ENCODE measurements at places on chromosomes 6 and 20.

- DNase-seq: no peak
Observed at GRCh38 chr6:113626475-113626874, 230.7 kb upstream of the MARCKS start.

DNA sequence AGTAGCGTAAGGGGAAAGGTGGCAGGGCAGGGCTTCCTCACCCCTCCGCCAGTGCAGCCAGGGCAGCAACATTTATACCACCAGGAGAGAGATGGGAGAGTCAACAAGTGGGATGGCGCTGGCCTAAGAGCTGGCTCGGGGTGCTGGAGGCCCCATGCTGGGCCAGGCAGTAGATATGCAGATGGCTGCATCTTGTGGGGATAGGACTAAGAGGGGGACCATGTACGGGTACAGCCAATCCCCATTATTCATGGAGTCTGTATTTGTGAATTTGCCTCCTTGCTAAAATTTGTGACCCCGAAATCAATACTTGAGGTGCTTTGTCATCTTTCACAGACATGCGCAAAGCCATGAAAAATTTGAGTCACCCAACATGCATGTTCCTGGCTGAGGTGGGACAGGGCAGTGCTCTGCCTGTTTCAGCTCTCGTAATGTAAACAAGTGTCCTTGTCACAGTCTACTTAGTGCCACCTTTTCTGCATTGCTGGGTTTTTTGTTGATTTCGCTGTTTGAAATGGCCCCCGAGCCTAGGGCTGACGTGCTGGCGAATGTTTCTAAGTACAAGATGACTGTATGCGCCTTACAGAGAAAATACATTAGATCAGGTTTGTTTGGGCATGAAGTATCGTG lies 27.5 kb upstream of the TAF8 start:
- no peak for DNase-seq

DNA sequence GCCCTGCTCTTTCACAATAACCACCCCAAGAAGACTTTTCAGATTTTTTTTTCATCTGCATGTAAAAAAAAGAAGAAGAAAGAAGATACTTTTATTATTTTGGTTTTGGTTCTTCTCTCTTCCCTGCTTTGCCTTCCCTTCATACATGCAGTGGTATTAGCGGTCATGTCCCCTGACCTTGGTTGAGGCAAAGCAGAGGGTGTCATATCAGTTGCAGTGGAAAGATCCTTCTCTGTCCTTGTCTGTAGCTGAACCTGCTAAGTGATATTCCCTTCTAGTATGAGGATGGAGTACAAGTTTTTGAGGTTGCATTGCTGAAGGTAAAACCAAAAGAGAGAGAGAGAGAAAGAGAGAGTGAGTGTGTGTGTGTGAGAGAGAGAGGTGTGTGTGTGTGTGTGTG lies 345.7 kb downstream of the UTRN start:
- no peak for DNase-seq

DNA sequence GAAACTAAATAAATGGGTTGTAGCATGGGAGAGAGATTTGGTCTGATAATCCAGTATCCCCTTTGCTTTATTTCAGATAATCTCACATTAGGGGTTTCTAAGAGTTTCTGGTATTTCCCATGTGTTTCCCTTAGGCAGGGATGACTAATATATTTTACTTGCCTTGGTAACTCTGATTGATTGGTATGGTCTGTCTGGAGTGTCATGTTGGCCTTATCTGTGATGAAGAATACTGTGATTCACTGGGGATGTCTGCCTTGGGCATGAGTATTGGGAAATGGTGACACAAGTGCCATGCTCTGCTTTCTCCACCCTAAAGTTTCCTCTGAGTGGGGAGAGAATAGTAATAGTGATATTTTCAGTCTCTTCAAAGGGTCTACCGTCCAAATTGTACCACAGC lies 10.1 kb downstream of the SLC22A2 start:
- no peak for DNase-seq

DNA sequence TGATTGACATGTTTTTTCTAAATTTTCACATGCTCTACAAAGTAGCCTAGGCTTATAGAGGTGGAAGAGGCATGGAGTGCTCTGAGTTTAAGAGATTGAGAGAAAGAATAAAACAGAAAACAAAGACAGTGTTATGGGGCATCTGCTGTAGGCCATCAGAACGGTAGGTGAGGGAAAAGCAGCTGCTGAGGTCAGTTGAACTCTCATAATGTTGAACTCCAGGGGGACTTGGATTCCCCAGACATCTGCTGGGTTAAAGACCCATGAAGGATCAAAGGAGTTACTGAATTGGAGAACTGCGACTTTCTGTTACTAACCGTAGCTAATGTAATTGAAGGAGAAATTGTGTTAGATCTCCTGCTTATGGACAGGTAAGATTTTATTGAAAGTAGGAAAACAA lies 333.9 kb downstream of the TFAP2B start:
- no peak for DNase-seq

DNA sequence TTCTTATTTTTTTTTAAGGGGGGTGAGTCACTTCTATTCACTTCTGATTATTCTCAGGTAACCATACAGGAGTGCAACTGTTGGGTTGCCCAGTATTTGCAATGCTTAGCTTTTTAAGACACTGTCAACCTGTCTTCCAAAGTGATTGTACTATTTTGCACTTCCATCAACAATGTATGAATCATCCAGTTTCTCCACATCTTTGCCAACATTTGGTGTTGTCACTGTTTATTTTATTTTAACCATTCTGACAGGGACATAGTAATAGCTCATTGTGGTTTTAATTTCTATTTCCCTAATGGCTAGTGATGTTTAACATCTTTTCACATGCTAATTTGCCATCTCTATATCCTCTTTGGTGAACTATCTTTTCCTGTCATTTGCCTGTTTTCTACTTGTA lies 1.4 kb upstream of the SLC13A3 start:
- DNase-seq: no peak

GRCh38 chr20:36367907-36368799 lies 62.0 kb downstream of the DLGAP4 start:
- no peak for DNase-seq

DNA sequence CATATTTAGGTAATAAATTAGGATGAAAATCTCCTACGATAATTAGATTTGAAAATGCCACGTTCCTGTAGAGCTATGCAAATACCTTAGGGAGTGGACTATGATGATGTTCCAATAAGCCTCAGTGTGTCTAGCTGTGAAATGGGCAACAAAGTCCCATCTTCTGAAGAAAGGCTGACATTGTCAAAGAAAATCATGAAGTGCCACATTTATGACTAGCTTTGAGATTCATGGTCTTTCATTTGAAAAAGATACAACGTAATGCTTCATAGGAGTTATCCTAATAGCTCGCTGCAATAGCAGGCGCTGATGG lies 23.8 kb upstream of the BCAS1 start:
- DNase-seq: no peak

- peak; percentile 14 for DNase-seq
Observed at GRCh38 chr6:113564371-113565171, 292.6 kb upstream of the MARCKS start.

DNA sequence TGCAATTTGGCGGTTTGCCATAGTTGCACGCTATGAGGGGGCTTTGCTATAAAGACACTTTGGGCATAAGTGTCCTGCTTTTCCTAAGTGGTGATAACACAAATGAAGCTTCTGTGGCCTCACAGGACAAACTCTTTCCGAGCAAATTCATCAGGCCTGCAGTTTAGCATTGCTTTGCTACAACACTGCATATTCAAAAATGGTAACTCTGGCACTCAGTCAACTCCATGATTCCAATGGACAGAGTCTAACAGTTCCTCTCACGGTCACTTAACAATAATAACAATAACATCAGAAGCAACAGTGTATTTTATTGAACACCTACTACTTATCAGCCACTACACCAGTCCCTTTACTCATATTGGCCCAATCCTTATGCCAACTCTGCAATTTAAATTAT lies 222.5 kb downstream of the FRK start:
- DNase-seq: no peak

DNA sequence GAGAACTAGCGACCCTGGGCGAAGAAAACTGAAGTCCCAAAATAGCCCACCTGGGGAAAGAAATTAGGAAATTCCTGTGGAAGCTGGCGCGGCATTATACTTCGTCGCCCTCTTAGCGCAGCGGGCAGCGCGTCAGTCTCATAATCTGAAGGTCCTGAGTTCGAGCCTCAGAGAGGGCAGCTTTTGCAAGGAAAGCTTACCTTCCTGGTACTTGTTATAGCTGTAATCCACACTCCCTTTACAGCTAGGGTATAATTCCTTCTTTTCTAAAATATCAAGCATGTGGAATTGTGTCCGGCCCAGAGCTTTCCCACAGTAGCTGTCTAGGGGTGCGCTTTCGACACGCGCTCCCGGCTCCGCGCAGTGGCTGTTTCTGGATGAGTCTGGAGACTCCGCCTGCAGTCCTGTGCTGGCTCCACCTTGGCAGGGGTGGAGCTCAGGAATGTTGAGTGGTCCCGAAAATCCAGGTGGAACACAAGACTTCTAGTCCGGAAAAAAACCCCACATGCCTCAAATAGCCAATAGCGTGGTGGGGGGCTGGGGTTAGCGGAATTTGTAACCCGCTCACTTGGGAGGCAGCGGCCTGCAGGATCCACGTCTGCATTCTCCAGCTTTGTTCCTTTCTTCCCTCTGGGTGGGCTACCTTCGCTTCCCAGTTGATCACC lies 83.7 kb upstream of the ZNF322 start:
- DNase-seq: no peak

GRCh38 chr6:7726416-7727085 lies 652 bp downstream of the BMP6 start:
- DNase-seq: no peak

DNA sequence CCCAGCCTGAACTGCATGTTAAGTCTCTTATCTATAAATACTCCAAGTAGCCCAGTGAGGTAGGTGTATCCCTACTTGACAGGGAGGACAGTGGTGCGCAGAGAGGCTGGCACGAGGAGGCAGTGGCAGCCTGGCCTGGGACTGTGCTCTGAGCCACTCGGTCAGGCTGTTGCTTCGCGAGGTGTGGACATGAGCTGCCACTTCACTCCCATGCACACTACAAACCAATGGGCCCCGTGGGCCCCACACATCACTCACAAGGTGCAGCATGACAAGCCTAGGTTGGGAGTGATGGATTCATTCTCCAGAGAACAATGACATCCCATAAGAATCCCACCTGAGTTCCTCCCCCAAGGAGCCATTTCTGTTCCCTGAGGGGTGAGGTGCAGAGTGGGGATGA lies 54.9 kb downstream of the TMEM242 start:
- DNase-seq: no peak

DNA sequence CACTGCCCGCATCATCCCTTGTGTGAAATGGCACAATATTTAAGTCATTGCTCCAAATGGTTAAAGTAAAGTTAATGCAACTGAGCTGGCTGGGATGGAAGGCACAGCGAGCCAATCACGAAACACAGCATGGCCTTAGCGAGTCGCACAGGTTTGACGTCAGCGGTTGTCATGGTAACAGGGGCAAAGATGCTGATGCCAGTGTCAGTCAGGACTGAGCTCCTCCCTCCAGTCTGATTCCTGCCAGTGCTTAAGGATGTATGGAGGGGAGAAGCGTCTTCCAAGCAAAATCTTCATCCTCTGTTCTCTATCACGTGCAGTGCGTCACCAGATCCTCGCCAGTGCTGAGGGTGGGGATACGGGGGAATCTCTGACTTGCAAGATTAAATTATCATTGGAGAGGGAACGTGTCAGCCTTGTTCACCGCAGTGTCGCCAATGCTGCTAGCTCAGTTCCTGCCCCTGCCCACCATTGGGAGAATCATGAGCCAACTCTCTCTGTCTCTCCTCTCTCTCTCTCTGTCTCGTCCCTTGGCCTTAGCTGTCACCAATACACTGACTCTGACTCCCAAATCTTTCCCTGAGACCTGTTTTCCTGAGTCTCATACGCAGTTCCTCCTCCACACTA lies 24.5 kb downstream of the TSPYL4 start:
- no peak for DNase-seq

GRCh38 chr20:62768551-62769287 lies 27.6 kb upstream of the MRGBP start:
- no peak for DNase-seq

GRCh38 chr6:45712786-45713185 lies 302.9 kb downstream of the CLIC5 start:
- DNase-seq: no peak

GRCh38 chr6:18842534-18842933 lies 455.4 kb downstream of the RNF144B start:
- no peak for DNase-seq

GRCh38 chr6:20217324-20217855 lies 5.1 kb upstream of the MBOAT1 start:
- no peak for DNase-seq

- no peak for DNase-seq
Observed at GRCh38 chr6:157325069-157325805, 1.9 kb upstream of the TMEM242 start.

DNA sequence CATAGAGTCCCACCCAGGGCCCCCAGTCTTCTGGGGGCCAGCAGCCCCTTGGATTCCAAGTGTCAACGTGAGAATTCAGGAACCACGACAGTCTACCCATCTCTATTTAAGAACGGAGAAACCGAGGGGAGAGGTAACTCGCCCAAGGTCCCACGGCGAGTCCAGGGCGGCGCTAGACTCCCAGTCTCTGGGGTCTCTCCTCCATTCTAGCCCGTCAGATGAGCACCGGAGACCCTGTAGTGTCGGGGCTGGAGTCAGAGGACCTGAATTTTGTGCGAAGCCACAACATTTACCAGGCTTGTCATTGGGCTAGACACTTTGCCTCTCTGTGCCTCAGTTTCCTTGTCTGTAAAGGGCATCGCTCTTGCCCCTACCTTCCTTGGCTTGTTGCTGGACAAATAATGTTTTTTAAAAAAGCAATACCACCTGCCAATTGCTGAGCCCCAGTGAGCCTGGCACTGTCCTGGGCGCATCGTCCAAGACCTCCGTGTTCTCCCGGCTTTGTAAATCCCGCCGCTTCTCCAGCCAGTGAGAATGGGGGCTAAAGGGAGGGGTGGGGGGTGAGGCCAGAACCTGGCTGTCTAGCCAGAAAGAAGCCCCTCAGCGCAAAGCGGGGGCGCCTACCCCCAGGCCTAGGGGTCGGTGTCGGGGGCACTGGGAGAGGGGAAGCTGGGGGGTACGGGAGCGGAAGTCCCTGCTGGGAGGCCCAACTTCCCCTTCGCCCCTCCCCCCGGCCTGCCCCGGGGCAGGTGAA lies 91.7 kb downstream of the NCR2 start:
- no peak for DNase-seq

DNA sequence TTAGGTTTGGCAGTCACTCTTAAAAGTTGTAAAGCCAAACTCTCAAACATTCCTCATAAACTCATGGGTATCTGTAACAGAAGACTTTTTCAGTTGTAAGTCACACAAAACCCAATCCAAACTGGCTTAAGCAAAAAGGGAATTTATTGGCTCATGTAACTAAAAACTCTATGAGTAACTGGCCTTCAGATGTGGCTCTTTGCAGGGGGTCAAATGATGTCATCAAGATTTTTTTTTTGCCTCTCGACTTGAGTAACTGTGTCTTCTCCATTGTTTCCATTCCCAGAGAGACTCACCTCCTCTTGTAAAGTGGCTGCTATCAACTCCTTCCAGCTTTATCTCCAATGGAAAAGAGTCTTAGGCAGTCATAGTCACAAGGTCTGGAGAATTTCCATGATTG lies 645.0 kb downstream of the DHX35 start:
- DNase-seq: no peak
